ENCODE measurements at places on chromosomes 3 and 15.

GRCh38 chr3:167723872-167724271 lies 10.8 kb downstream of the PDCD10 start:
- DNase-seq, result no peak

GRCh38 chr3:134974624-134975023 lies 179.6 kb downstream of the EPHB1 start:
- peak; percentile 30 for DNase-seq

DNA sequence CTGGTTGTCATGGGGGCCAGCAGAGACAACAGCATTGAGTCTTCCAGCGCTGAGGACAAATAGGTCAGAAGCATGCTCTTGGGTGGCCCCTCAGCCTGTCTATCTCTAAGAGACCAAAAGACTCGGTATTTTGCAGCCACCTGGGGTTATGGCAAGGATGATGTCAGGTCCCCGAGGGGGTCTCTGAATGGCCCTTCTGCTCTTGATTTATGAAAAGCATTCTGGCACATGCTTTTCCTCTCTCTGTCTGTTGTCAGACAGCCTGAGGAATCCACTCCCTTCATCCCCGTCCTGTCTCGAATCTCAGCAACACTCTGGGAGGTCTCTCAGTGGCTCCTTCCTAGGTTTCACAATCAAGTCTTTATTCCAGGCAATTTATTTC lies 156.6 kb upstream of the RGMA start:
- DNase-seq, result peak; percentile 41

GRCh38 chr15:45611305-45611704 lies 23.5 kb upstream of the SQOR start:
- no peak for DNase-seq

DNA sequence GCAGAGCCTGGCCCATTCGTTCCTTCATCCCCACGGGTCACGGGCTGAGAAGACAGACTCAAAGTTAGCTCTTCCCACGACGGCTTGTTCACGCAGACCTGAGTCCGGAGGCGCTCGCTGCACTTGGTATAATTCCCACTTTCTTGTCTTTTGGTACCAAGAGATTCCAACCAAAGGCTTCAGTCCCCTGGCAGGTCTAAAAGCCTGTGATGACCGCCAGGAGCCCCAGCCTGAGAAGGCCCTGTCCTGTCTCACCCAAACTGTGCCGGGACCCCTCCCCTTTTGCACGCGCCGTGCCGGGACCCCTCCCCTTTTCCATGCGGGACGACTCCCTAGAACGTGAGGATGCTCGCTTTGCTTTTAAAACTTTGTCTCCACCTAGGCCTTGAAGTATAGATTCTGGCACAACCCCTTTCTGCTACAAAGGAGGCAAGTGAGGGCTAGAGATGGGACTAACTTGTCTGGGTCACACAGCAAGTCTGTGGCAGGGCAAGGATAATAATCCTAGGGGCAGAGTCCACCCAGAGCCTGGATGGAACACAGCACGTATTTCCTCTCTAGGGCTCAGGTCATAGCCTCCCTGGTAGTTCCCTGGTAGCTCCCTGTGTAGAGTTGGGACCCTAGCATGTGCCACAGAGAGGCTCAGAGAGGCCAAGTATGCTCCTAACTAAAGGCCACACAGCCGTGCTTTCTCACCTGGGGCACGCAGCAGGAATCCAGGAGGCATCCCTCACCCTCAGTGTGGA lies 211.3 kb downstream of the XXYLT1 start:
- no peak for DNase-seq

GRCh38 chr3:47016086-47016933 lies 36.8 kb downstream of the NBEAL2 start:
- no peak for DNase-seq

- no peak for DNase-seq
These were observed 8.4 kb downstream of the BOC start for GRCh38 chr3:113219605-113220300.

- no peak for DNase-seq
These were observed 17.8 kb downstream of the LRIG1 start for GRCh38 chr3:66483006-66483405.

DNA sequence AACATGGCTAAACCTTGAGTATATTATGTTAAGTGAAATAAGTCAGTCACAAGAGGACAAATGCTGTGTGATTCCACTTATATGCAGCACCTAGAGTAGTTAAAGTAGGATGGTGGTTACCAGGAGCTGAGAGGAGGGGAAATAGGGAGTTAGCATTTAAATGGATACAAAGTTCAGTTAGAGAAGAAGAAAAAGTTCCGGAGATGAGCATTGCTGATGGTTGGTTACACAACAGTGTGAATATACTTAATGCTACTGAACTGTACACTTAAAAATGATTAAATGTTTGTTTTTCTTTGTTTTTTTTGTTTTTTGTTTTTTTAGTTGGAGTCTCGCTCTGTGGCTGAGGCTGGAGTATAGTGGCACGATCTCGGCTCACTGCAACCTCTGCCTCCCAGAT lies 67.7 kb upstream of the OSTN start:
- no peak for DNase-seq

- DNase-seq, result no peak
These were observed 768.7 kb downstream of the TBL1XR1 start for GRCh38 chr3:176428552-176428951.

DNA sequence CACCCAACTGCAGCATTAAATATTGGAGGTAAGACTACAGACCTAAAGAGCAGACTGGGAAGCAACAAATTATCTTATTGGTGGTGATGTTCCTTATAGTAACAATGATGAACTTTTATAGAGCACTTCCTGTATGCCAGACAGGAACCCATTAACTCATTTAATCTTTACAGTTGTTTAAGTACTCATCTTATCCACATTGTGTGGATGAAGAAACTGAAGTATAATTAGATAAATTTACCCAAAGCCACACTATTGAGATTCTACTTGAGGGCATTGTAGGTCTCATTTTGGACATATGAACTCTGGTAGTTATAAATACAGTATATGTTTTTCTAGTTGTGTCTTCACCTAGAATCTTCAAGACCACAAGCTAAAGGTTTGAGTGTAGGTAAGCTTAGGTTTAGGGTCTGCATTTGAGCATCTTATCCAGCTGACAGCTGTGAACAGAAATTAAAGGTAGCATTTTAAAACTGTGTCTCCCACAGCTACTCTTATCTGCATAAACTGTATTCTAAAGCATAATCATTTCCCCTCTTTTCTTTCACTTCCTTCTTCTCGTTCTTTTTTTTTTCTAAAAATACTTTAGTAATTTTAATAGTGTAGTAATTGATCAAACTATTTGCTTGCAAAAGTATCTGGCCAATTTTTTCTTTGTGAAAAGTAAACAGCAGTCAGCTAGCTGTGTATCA lies 138.2 kb downstream of the UBE2E2 start:
- DNase-seq, result no peak

- no peak for DNase-seq
These were observed 1.3 kb upstream of the CHRNB4 start for GRCh38 chr15:78642331-78642730.

GRCh38 chr3:101133652-101134051 lies 140.4 kb upstream of the ABI3BP start:
- DNase-seq, result no peak

DNA sequence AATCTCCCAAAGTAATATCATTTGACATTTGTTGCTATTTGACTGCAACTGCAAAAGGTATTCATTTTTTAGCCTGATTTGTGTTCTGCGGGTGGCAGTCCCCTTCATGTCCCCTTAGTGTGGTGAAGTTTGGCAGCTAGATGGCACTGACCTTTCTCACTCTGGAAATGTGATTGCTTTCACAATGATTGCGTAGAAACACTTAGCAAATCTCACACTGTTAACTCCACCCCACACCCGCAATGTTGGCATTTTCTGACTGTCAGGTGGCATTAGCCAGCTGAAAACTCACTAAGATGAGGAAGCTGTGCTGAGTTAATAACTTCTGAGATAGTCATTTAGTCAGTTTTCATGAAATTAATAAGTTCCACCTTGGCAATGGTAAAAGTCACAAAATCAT lies 76.9 kb downstream of the TRIM69 start:
- DNase-seq, result peak; percentile 28

GRCh38 chr3:58039601-58040000 lies 31.4 kb downstream of the FLNB start:
- DNase-seq, result no peak

GRCh38 chr3:133578548-133579191 lies 5.2 kb downstream of the CDV3 start:
- no peak for DNase-seq

DNA sequence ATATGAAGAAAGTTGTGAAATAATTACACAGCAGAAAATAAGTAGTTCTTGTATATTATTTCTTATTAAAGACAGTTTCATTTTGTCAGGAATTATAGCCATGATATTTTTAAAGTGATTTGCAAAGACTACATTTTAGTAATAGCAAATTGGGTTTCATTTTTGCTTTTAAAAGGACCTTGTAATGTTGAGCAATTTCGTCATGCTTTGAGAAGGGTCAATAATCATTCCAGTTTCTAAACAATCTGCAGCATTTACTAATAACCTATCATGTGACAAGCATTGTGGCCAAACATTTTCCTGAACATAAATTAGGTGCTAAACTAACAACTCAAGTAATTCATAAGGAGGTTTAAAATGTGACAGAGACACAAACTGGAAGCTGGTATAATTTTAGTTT lies 214.4 kb upstream of the CBLB start:
- no peak for DNase-seq

Measured in NCI-H1417 (cell line).